BE2C (cell line): ENCODE measurements at places on chromosomes 3 and 15.

DNA sequence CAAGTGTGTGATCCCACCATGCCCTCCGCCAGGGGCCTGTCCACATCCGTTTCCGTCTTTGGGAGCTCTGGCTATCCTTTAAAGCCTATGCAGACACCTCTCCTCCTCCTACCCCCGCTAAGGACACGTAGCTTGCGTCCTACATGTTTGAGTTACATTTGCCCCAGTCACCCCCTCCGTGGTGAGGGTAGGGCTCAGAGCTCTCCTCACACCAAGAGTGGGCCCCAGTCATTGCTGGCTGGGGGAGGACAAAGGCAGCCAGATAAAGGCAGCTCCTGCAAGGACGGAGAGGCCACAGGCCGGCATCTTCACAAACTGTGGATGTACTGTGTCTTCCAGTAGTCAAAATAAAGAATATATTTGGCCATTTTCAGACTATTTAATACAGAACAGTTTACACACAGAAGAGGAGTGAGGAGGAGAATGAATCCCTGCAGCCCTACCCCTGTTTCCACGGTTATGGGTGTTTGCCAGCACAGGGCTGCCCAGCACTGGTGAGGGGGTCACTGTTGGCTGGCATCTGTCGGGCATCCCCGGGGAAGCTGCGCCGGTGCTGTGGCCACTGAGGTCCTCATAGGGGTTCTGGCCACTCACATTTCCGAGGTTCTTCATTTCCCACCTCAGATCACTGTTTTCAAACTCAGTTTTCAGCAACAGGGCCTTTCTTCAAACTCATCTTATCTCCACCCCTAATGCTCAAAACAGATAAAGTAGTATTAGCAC lies 118.7 kb downstream of the CHRNA7 start:
- DNase-seq: peak; percentile 24

GRCh38 chr15:72947709-72948108 lies 104.6 kb upstream of the NEO1 start:
- no peak for DNase-seq

GRCh38 chr3:169029674-169030285 lies 633.7 kb downstream of the MECOM start:
- DNase-seq: no peak

GRCh38 chr15:92400573-92400972 lies 6.9 kb downstream of the ST8SIA2 start:
- DNase-seq: no peak

- DNase-seq: no peak
Observed at GRCh38 chr3:126146034-126146433, 34.4 kb downstream of the ALDH1L1 start.

- no peak for DNase-seq
Observed at GRCh38 chr3:45994419-45995235, 997 bp downstream of the FYCO1 start.

GRCh38 chr3:9080163-9080562 lies 116.9 kb upstream of the RAD18 start:
- DNase-seq: no peak

GRCh38 chr3:56087451-56088053 lies 380.7 kb downstream of the ERC2 start:
- DNase-seq: no peak

GRCh38 chr15:66714543-66714981 lies 12.5 kb downstream of the SMAD6 start:
- DNase-seq: no peak

DNA sequence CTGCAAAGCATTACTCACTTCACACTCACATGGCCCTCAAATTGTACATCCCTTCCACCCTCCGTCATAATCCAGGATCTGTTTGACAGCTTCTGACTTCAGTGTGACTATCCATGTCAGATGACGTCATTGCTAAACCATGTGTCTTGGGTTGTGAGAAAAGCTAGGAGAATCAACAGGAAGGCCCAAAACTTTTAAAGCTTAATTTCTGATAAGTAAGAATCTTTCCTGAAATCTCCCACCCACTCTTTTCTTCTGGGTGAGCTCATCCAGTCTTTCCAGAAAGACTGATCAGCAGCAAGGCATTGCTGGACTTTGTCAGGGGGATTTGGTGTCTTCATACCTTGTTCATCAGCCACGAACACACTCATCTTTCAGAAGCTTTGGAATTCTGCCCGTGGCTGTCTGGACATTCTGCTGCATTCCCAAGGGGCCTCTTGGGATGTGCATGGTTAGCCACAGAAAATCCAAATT lies 11.5 kb upstream of the LMCD1 start:
- DNase-seq: peak; percentile 37

- no peak for DNase-seq
Observed at GRCh38 chr3:182710557-182711157, 82.6 kb upstream of the ATP11B start.

DNA sequence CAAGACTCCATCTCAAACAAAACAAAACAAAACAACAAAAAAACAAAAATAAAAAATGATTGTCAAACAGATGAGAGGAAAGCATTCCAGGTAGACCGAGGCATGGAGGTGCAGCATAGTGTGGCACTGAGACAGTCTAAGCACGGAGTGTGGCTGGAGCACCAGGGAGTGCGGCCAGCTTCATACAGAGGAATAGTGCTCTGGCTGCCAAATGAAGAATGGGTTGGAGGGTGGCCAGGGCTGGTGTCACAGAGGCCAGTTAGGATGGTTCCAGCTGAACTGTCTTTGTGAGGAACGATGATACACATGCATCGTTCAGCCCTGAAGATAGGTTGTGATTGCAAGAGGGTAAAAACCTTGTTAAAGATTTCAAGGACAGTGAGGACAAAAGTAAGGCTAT lies 28.3 kb downstream of the MITF start:
- no peak for DNase-seq

DNA sequence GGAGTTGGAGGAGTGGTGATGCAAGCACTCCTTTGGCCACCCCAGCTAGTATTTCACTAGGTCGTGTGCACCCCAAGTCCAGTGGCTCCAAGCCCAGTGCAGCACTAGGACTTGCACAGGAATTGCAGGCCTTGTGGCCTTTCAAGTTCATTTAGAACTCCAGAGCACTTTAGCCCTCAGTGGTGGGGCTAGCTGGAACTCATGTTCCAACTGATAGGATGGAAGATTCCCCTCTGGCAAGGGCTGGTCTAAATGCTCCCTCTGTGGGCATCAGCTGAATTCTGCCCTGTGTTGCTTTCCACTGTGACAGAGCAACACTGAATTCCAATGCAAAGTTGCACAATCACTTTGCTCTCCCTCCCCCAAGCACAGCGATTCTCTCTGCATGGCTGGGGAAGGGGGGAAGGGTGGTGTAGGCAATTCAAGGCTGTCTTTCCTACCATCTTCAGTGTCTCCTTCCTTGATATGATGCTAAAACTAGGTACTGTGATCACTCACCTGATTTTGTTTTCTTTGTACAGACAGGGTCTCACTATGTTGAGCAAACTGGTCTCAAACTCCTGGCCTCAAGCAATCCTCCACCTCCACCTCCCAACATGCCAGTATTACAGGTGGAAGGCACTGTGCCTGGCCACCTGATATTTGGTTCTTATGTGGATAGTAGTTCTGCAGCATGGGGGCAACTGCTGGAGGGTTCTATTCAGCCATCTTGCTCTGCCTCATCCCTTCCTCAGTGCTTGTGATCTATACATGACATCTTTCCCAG lies 10.3 kb downstream of the USF3 start:
- DNase-seq: no peak

GRCh38 chr3:169710619-169711018 lies 47.1 kb upstream of the MECOM start:
- no peak for DNase-seq

DNA sequence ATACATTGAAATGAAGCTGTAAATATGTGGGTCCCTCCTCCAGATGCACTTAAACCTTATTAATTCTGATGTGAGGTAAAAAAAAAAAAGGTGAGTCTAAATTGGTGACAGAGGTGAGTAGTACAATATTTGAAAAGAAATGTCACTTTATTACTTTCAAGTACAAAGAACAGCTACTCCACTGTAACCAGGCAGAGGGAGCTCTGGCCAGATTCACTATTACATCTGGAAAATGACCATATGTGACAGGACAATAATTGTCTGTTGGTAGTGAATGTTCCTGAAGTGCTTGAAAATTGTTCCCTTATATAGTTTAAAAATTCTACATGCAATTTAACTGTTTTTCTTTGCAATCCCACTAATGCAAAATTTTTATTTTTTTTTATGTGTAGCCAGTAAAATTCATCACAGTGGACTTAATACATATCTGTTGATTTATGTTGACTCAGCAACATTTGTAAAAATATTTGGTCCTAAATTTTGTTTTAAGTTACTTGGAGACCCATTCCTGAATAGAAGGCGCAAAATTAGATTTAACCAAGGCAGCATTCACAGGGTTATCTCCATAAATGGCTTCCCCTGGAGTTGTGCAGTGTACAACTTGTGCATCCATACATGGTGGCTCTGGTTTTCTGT lies 231.9 kb upstream of the TBC1D5 start:
- DNase-seq: no peak

GRCh38 chr15:66684136-66684681 lies 17.8 kb upstream of the SMAD6 start:
- DNase-seq: no peak

DNA sequence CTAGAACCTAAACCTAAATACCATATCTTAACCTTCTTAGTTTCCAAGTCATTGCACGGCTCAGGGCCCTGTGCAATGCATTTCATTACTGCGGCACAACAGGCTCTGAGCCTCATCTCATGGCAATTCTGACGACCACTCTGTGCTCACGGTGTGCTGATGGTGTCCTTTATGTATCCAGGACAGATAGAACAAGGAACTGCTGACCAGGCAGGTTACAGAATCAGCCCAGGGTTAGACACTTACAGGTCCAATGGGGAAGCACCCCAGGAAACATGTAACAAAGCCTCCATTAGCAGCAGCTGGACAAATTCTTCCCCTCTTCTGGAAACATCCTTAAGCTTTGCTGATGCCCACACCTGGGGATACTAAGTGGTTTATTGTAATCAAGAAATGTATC lies 91.9 kb upstream of the NSMCE3 start:
- no peak for DNase-seq

DNA sequence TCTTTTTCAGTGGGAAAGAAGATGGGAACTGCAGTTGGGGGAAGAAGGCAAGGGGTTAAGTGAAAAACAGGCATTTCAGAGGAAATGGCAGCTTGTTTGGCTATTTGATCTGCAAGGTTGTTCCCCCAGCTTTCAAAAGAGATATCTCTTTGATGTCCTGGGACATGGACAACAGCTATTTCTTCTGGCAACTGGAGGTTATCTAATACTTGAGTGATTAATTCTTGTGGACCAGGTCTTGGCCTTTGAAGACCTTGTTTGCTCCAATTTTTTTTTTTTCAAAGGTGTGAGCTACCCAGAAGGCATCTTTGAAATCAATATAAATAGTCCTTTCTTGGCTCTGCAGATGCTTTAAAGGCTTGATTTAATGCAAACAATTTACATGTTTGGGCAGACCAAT lies 51.5 kb downstream of the KATNBL1 start:
- DNase-seq: no peak

DNA sequence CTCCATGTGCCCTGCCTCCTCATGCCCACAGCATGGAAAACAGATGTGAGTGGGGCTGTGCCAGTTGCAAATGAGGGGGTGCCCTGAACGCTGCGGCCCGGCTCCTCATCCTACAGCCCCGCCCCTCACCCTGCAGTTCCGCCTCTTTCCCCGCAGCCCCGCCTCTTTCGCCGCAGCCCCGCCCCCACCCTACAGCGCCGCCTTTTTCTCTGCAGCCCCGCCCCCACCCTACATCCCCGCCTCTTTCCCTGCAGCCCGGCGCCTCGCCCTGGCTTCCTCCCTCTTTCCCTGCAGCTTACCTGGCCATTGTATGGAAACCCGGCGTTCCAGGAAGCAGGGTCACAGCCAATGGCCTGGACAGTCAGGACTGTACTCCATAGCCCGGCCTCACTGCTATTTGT lies 284.9 kb downstream of the TLE3 start:
- peak; percentile 52 for DNase-seq

GRCh38 chr3:34207806-34208205 lies 409.4 kb downstream of the PDCD6IP start:
- no peak for DNase-seq

DNA sequence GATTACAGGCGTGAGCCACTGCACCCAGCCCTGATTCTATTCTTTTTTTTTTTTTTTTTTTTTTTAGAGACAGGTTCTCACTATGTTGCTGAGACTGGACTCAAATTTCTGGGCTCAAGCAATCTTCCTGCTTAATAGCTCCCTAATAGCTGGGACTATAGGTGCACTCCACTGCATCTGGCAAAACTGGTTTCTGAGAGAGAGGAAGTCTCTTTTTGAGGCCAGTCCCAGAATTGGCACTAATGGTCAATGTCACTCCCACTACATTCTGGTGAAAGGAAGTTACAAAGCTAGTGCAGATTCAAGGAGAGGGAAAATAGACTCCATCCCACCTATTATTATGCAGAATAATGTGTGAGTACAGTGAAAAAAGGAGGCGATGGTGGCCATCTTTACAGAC lies 5.8 kb upstream of the TGFBR2 start:
- DNase-seq: no peak

GRCh38 chr15:35289024-35289617 lies 204.0 kb upstream of the NANOGP8 start:
- peak; percentile 30 for DNase-seq

- DNase-seq: no peak
Observed at GRCh38 chr15:34725556-34725955, 29.2 kb downstream of the GJD2 start.

DNA sequence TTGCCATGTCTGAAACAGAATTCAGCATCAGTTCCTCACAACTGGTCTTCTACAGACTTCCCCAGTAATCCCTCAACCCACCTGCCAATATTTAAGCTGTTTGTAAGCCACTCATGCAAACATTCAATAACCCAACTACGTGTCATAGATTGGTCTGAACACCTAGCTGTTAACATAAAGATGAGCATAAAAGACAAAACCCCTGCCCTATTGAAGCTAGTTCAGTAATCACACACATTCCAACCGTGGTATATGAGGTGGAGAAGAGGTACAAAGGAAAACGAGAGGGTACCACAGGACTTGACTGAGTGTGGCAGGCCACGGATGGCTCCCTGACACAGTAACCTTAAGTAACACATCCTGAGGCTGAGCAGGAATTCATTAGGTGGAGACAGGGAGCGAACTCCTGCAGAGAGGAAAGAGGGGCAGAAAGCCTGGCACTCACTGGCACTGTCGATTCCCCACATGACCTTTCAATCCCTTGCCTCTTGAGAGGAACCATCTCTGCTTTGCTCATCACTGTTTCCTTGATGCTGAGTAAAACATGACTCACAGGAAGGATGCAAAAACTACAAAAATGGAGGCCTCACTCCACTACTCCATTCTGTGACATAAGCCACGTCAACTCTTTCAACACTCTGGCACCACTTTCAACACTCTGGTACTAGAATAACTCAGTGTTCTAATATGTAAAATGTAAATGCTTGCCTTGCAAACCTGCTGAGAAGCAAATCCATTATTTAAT lies 31.3 kb downstream of the RPN1 start:
- DNase-seq: no peak

DNA sequence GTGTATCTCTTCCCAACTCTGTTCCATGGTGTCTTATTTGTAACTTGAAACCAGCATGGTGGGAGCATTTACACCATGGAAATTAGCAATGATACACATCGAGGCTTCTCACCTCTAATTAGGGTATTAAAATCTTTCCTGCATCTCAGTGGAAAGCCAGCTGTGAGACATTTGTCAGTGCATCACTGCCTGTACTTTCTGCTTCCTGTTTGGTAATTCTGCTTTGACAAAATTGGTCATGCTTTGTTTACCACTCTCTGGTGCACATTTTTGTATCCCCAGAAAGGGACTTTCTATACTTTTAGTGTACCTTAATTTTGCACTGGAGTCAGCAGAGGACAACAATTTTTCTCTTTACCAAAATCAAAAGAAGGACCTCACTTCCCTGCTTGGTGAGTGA lies 402.1 kb downstream of the PDCD6IP start:
- no peak for DNase-seq
